Activated effector memory CD4-positive, alpha-beta T cell treated with Interleukin-2 at 50 U/mL for 16 hours (primary cell): ENCODE measurements at places on chromosomes 7 and 10.

DNA sequence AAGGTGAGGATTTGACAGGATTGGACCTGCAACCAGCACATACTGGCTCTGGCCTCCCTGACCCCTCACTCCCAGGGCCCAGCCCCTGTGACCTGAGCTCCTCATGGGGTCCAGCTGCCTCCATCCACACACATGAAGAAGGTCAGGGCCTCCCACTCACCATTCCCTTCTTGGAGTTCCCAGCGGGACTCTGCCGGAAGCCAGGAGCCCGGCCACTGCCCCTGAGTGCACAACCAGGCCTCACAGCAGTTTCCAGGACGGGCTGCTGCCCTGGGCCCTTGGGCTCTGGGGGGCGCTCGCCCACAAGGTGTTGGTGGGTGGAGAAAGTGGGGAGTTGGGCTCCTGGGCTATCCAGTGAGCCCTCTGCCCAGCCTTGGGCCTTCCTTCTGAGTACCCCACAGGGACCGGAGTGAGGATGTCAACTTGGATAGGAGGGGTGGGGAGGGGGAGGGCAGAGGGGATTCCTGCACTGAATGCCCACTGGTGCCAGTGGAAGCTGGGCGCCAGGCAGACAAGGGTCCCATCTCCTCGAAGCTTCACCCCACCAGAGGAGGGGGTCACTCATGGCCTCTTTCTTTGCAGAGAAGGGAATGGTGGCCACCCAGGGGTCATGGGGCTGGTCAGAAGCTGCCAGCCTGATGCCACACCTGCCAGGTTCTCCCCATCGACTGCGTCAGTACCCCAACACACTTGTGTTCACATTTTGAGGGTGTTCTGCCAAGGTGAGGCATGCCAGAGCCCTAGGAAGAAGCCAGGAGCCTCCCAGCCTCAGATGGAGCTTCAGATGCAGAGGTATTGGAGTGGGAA is 115.3 kb downstream of the PTPN20 start:
- no peak for DNase-seq

GRCh38 chr10:132417957-132418441 is 21.0 kb downstream of the PWWP2B start:
- DNase-seq, result no peak

- no peak for DNase-seq
These were observed 40.5 kb downstream of the C1QL3 start for GRCh38 chr10:16481052-16481728.

DNA sequence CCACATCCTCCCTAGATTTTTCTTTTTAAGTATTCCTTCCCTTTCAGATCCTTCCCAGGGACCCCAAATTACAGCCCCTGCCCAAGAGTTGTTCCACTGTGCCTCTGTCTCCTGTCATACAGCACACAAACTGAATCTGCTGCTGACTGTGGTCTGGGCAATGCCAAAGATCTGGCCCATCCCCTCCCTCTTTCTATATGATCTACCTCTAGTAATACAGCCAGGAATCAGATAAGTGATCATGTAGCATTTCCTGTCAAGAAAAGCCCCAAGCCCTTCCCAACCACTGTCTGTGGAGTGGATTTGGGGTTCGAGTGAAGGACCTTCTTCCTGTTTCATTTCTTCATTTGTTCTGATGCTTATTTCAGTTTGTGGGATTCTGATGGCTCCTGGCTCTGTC is 6.7 kb downstream of the STX1A start:
- no peak for DNase-seq

- no peak for DNase-seq
These were observed 75.6 kb downstream of the CCDC6 start for GRCh38 chr10:59830601-59831259.

DNA sequence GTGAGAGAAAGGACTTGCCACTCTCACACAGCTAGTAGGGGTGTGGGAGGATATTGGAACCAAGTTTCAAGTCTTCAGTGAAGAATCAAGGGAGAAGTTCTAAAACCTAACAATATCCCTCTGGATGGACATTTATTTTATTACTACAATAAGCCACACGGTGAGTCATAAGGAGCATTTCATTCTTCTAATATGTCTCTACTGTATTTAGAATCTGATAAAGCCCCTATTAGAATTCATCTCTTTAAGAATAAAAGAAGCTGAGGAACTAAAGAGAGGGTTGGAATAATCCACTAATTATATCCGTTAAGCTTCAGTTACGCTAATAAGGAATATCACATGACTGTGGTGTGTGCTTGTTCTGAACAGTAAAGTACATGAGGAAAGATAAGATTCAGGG is 40.9 kb upstream of the ATRNL1 start:
- no peak for DNase-seq
